HFFc6 (cell line): ENCODE measurements at places on chromosomes 2 and 18.
A peak's percentile ranks its signal among the peaks of the same experiment; 100 is the strongest.

GRCh38 chr18:25308381-25308780, 43.6 kb downstream of the ZNF521 start:
- H3K27me3 ChIP-seq: no peaks in the 10 kb centered on the region; the same call in 1 of the 2 replicates
- H3K27ac ChIP-seq: no peak overlapping the region
- H3K4me3 ChIP-seq: no peak overlapping the region

DNA sequence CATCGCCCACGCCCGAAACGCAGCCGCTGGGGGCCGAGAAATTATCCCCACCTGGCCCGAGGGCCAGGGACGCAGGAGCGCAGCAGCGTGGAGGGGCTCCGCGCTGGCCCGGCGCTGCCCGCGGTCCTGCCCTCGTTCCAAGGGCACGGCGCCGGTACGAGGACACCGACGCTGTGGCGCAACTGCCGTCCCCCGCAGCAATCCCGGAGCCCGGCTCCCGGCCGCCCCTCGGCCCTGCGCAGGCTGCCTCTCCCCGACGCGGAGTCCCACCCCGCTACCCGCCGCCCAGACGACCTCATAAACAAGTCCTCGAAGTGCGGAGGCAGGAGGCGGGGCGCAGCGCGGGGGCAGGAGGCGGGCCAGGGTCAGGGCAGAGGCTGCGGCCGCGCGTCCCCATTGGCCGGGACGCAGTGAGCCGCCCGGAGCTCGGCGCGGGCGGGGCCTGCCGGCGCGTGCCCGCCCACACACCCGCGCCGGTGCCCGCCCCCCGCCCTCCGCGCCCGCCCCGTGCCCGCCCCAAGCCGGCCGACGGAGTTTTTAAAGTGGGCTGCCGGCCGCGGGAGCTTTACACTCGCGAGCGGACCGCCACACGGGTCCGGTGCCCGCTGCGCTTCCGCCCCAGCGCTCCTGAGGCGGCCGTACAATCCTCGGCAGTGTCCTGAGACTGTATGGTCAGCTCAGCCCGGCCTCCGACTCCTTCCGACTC, at the start of gene EPAS1:
Gene EPAS1 (plus strand): TSS at position 568 of the 706 bp plus-strand sequence. CDS start 505 bp downstream, outside the sequence.
- peak within 1 kb of the TSS; percentile 89 for H3K27ac ChIP-seq
- H3K36me3 ChIP-seq: no peaks in the 10 kb centered on the region; the same call in 1 of the 2 replicates
- peaks cover under 1% of the 10 kb centered on the region for H3K27me3 ChIP-seq

DNA sequence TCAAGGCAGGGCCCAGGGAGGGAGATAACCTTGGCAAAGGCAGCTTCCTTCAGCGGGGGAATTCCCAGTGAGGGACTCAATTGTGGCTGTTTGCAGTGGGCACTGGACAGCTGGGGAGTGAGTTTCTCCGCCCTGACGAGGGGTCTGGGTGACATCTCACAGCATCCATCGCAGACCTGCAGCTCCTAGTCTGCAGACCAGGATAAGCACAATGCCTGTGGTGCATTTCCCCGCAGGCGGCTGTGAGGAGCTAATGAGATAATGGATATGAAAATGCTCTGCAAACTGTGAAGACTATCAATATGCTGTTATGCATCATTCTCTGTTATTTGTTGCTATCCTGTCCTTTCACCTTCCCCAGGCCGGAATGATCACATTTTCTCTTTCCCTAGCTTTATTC, 30.0 kb upstream of the CYP1B1 start:
- no peaks in the 10 kb centered on the region for H3K36me3 ChIP-seq
- H3K27ac ChIP-seq: peak overlapping the region; percentile 55; the same call in 1 of the 2 replicates
- H3K4me3 ChIP-seq: no peak overlapping the region
- H3K27me3 ChIP-seq: peaks cover 18% of the 10 kb centered on the region

DNA sequence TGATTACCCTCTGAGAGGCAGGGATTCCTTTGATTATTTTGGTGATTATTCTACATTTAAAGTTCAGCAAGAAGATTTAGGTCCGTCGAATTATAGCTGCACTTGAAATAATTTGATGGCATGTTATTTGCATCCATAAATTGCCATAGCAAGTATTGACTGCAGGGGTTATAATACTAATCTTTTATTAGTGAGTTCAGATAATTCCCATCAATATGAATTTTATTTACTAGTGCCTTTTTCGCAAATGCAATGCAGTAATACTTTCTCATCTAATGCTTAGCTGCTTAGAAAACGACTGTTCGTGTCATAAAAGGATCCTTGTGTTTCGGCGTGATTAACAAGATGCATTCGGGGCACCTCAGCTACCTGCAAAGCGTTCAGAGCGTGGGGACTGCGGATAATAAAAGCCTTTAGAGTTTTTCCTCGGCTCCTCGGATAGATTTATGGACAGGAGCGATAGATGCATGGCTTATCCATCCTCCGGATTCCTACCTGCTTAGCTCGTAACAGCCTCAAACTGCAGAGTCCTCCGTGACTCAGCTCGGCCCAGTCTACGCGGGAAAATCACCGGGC, 2.5 kb upstream of the GBX2 start:
- H3K27me3 ChIP-seq: peaks cover 56% of the 10 kb centered on the region
- no peaks in the 10 kb centered on the region for H3K36me3 ChIP-seq
- no peak overlapping the region for H3K4me3 ChIP-seq
- no peak overlapping the region for H3K27ac ChIP-seq

DNA sequence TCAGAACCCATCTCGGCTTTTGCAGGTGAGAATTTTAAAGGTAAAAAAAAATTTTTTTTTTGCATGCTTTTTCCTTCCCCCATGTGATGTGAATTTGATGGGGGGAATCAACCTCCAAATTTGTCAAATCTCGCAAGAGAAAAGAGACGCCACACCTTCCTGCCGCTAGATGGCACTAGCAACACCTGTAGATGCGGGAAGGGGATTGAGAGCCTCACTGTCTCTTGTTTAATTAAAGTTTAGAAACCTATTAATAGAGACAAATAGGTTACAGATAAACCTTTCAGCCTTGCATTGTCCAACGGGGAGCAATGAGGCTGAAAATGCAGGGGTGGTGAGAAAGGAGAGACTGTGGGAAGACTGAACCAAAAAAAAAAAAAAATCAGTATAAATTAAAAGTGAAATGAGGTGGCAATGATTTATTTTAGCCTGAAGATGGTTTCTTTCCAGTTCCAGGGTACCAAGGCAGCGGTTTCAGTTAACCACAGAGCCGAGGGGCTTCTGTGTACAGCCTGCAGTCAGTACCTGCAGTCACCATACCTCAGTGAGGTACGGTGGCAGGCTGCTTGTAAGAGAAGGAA, 84.6 kb downstream of the NRP2 start:
- peaks cover 61% of the 10 kb centered on the region for H3K4me1 ChIP-seq
- no peaks in the 10 kb centered on the region; the same call in 1 of the 2 replicates for H3K27me3 ChIP-seq
- no peaks in the 10 kb centered on the region for H3K36me3 ChIP-seq
- peak; percentile 38 for DNase-seq

DNA sequence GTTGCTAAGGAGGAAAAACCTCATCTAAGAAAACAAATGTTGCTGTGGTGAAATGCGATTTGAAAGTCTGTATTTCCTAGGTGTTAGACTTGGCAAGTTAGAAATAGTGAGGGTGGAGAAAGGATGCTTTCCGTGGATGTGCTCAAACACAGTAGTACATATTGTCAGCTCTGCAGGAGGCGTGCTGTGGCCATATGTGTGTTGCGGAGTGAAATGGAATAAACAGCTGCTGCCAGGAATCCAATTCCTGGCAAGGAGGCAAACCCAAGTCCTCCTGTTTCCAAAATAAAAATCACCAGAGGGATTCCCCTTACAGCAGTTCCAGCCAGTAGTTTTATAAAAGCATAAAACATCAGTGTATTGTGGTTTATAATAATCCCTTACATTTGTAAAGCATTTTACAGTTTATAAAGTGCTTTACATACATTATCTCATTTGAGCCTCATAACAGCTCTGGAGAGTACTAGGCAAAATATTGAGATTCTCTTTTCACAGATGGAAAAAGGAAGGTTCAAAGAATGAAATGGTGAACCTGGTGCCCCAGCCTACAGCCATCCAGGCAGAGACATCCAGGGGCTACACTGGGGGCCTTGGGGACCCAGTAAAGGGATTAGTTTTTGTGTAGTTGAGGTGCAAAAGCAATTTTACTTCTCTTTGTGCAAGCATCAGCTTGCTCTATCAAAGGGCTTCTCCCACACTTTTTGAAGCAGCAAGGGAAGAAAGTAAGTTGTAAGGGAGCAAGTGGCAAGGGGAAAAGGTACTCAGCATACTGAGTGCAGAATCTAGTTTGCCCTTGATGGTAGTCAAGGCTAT, 206.0 kb downstream of the AGPS start:
- H3K27ac ChIP-seq: no peak overlapping the region
- no peaks in the 10 kb centered on the region for H3K36me3 ChIP-seq
- H3K4me1 ChIP-seq: peaks cover 13% of the 10 kb centered on the region
- H3K27me3 ChIP-seq: peaks cover 27% of the 10 kb centered on the region

GRCh38 chr2:105795575-105795934, 50.8 kb downstream of the NCK2 start:
- no peaks in the 10 kb centered on the region for H3K36me3 ChIP-seq
- H3K4me1 ChIP-seq: peaks cover 48% of the 10 kb centered on the region
- H3K4me3 ChIP-seq: no peak overlapping the region
- H3K27me3 ChIP-seq: peaks cover 1% of the 10 kb centered on the region
- peak overlapping the region; percentile 7; the same call in 1 of the 2 replicates for H3K27ac ChIP-seq
- DNase-seq: no peak

DNA sequence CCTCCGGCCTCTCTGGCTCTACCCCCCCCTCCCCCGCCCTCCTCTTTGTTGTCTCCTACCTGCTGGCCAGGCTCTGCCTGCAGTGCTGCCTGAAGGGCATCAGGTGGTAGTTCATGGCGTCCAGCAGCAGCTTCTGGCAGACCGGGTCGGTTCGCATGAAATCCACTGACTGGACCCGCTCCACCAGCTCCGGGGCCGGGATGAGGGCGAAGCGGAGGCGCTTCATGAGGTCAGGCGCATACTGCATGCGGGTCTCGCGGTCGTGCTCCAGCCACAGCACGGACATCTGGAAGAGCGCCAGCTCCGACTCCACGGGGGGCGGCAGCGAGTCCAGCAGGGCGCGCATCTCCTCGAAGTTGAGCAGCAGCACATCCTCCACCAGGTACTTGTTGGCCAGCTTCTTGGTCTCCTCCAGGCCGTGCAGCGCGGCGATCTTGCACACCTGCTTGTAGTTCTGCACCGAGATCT, 3.2 kb downstream of the KLHL14 start:
- H3K4me1 ChIP-seq: no peaks in the 10 kb centered on the region
- no peak for DNase-seq
- H3K27me3 ChIP-seq: peaks cover 4% of the 10 kb centered on the region
- no peaks in the 10 kb centered on the region for H3K36me3 ChIP-seq

DNA sequence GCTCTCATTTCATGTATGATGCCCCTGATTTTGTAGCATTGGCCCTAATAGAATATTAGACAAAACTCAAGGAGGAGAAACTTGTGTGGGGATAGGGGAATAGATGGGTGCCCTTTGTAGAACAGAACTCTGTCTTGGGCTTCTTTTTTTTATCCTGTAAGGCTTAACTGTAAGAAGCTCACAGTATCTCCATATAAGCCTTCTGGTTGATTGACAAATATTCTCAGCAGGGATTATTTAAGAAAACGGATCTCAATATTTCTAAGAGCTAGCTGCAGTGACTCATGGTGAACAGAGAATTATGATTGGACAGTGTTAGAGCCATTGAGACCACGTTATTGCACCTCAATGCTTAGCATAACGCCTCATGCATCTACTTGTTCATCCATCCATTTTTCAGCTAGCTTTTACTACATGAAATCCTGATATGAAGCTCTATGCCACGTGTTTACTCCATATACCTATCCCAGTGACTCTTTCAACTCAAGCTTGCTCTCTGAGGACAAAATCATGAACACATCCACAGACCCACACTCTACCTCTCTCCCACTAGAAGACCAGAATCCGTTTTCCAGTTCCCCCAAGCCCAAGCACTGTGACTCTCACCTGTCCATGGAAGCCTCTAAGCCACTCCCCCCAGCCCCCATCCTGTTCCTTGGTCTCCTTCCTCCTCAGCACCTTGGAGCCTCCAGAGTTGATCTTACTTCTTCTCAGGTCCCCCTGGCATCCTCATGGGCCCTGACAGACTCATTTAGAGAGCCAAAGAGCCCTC, 99.2 kb downstream of the BCL2L11 start:
- peaks cover 22% of the 10 kb centered on the region for H3K36me3 ChIP-seq
- peaks cover 5% of the 10 kb centered on the region; the same call in 1 of the 2 replicates for H3K27me3 ChIP-seq
- no peak overlapping the region for H3K4me3 ChIP-seq
- peaks cover 13% of the 10 kb centered on the region for H3K4me1 ChIP-seq
- no peak overlapping the region for H3K27ac ChIP-seq

DNA sequence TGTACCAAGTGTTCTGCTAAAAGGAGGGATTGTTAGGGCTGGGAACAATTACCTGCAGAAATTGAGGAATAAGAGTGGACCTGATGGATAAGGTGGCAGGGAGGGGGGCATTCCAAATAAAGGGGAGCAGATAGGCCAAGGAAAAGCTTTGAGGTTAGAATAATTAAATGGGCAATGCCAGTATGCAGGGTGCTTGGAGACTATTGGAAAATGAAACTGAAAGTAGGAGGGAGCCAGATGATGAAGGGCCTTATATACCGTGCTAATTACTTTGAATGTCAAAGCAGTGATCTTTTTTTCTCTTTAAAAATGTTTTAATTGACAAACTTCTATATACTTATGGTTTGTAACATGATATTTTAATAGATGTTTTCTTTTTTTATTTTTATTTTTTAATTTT, 42.9 kb downstream of the MMADHC start:
- peaks cover 12% of the 10 kb centered on the region; the same call in 1 of the 2 replicates for H3K4me1 ChIP-seq
- DNase-seq: no peak
- H3K36me3 ChIP-seq: peaks cover 4% of the 10 kb centered on the region
- no peaks in the 10 kb centered on the region; the same call in 1 of the 2 replicates for H3K27me3 ChIP-seq
- peak overlapping the region; percentile 82 for H3K4me3 ChIP-seq
